ENCODE measurements at places on chromosomes 3 and 15.
A peak's percentile ranks its signal among the peaks of the same experiment; 100 is the strongest.

GRCh38 chr15:44554934-44555723, 18.2 kb downstream of the EIF3J start:
- no peak for DNase-seq

DNA sequence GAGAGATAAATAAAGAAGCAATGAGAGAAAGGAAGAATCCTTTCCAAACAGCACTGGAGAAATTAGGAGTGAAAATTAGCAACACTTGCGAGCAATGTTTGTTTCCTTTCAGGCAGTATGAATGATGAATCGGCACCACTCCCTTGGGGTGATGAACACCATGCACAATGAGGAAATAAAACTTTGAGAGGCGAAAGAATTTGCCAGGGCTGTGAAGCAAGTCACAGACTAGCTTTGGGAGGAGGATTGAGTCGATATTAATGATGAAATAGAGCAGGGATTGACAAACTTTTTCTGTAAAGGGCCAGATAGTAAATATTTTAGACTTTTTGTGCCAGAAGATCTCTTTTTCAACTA, 237.7 kb downstream of the AGBL1 start:
- DNase-seq = no peak

- no peak for DNase-seq
Observed at GRCh38 chr15:76217029-76217881, 94.0 kb downstream of the ETFA start.

DNA sequence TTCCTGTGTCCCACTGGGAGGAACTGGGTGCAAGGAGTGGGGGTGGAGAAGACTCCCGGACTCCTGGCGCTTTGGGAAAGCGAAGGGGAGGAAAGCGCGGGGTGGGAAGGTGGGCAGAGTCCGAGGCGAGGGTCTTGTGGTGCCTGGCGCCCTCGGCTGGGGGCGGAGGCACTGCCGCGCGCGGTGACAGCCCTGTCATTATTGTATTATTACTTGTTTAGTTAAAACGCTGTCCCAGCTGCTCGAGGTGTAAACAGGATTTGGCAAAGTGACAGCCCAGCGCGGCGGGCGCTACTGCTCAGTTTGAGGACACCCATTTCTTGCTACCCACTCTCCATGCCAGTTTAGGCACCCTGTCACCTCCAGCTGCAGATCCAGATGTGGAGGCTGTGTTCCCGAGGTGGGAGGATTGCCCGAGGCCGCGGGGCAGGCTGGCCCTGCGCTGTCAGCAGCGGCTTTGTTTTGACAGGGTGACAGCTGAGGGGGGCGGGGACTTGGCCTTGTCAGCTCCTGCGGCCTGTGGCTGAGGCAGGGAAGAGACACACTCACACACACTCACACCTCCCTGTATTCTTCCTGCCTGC, 1.0 kb downstream of the KAT2B start:
- peak; percentile 81 for DNase-seq

DNA sequence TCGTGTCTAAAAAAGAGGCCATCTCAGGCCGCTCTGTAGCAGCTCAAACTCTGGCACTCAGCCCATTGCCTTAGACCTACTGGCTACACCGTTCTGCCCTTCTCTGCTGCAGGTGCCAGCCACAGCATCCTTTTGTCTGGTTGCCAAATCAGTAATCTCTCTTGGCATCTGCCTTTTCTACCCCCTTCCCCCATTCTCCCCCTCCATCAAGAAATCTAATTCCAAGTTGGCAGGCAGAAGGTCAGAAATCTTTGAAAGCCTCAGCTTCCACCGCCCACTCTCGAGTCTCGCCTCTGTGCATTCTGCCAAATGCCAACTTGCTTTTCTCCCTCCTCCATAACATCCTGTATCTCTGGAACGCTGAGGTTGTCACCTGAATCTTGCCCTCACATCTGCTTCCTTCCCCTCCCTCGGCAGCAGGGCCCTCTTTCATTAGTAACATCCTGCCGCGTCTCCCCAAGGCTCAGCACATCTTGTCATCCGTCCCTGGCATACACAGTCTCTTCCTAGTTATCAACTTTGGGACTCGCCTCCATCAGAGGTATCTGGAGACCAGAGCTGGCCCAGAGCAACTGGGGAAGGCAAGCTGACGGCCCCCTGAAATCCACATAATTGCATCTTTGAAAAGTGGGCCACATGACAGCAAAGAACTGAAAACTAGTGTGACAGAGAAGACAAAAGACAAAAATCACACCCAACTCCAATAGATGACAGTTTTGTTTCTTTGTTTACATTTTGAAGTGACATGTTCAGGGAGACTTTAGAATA, 312.0 kb upstream of the CCDC54 start:
- no peak for DNase-seq

- DNase-seq = peak; percentile 6
Observed at GRCh38 chr3:153621953-153622352, 459.9 kb downstream of the RAP2B start.

GRCh38 chr15:72861354-72861910, 77.9 kb upstream of the ADPGK start:
- no peak for DNase-seq

- no peak for DNase-seq
Observed at GRCh38 chr3:49725906-49726681, 2.3 kb upstream of the GMPPB start.

GRCh38 chr3:36297195-36297594, 83.1 kb upstream of the STAC start:
- no peak for DNase-seq

- no peak for DNase-seq
Observed at GRCh38 chr15:57118013-57118799, 199.8 kb downstream of the TCF12 start.

DNA sequence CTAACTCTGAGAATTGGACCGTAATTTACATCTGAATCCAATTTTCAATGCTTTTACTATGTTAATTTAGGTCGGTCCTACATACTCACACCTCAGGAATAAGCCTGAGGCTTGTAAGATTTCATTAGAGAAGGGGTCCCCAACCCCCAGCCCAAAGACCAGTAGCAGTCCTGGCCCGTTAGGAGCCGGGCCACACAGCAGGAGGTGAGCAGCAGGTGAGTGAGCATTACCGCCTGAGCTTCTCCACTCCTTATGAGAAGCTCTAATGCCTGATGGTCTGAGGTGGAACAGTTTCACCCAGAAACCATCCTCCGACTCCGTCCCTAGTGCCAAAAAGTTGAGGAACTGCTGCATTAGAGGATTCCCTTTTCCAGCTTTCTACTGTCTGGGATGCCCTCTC, 757.3 kb downstream of the SI start:
- no peak for DNase-seq

DNA sequence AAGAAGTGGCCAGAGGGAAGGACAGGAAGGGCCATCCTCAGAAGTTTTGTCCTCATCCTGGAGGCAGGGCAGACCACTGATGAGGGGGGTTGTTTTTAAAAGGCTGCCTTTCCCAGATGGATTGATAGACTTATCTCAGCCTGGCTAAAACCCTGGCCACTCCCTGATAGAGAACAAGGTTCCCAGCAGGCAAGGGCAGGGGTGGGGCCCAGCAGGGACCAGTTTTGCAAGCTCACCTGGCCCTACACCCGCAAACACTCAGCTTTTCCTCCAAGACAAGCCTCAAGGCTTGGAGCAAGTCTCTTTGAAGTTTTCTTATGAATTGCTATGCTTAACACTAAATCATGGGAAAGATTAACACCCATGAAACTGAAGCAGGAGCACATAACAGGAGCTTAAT, 9.1 kb downstream of the LIPC start:
- no peak for DNase-seq

- DNase-seq = peak; percentile 89
Observed at GRCh38 chr3:183306798-183307671, 54.0 kb downstream of the B3GNT5 start.

GRCh38 chr3:178676942-178677790, 140.9 kb downstream of the KCNMB2 start:
- no peak for DNase-seq

DNA sequence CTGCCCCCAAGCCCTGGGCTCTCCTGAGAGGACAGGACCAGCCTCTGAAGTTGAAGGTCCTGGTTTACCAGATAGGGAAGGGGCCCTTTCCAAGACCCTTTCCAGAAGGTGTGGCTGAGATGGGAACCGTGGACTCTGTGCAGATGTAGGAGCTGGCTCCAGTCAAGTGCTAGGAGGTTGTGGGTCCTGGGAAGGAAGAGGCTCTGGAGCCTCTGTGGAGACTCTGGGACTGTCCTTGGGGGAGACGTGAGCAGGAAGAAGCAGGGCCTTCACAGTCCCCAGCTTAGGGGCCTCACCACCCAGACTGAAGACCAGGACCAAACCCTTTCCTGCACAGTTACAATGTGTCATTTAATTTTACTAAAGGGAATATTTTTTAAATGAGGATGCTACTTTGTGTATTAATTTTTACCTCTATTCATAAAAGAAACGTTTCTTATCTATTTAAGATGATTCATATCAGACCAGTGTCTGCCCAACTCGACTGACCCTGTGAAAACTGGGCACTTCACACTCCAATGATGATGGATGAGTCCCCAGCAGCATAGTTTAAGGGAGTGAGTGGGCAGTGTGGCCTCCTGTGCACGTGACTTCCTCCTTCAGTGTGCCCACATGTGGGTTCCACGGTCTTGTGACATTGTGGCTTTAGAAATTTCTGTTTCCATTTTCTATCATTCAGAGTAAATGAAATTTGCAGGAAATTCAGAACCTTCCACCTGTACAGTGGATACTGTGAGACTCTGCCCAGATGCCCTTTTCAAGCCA, 10.9 kb downstream of the CCR5AS start:
- peak; percentile 70 for DNase-seq

DNA sequence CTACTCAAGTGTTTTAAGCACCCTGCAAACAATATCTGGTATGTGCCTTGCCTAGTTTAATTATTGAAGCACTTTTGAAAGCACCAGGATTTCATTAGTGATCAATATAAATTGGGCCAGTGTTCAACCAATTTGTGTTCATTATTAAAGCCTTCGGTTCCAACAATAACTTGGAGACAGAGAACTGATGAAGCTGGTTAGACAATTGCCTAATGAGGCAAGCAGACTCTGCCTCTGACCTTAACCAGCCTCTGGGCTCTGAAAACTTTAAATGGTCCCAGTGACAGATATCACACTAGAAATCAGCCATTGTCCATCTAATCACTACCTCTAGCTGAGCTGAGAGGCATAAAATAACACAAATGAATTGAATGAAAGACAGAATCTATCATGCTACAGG, 139.9 kb upstream of the CNTN6 start:
- no peak for DNase-seq

GRCh38 chr15:38671675-38672254, 107.2 kb upstream of the RASGRP1 start:
- DNase-seq = no peak

- no peak for DNase-seq
Observed at GRCh38 chr15:91358405-91358804, 258.3 kb downstream of the SV2B start.

DNA sequence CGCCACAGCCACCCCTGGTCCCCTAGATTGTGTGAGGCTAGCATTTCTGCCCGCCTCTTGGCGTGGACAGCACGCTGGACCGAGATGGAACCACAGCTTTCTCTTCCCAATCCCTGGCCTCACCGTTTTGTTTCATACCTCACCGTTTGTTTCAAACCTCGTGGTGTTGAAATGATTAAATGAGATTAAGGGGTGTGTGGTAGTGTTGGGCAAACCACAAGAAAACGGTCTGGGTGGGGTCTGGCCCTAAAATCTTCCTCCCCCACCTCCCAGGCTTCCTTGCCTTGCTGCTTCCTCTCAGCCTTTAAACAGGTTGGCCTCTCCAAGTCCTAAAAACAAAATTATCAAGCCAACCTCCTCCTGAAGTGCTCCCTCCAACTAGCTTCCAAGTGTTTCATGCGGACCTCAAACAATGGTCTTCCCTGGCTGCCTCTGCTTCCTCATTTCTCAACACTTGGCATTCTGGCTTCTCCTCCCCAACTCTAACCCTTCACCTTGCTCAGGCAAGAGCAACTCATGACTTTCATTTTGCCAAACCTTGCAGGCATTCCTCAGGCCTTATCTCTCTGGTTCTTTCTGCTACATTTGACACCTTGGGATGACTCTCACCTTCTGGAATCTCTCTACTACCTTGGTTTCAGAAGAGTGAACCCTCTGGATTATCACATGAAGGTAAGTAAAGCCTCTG, 1.4 kb upstream of the ATP13A3 start:
- peak; percentile 90 for DNase-seq

GRCh38 chr3:102085431-102086176, 236.3 kb downstream of the NFKBIZ start:
- no peak for DNase-seq

DNA sequence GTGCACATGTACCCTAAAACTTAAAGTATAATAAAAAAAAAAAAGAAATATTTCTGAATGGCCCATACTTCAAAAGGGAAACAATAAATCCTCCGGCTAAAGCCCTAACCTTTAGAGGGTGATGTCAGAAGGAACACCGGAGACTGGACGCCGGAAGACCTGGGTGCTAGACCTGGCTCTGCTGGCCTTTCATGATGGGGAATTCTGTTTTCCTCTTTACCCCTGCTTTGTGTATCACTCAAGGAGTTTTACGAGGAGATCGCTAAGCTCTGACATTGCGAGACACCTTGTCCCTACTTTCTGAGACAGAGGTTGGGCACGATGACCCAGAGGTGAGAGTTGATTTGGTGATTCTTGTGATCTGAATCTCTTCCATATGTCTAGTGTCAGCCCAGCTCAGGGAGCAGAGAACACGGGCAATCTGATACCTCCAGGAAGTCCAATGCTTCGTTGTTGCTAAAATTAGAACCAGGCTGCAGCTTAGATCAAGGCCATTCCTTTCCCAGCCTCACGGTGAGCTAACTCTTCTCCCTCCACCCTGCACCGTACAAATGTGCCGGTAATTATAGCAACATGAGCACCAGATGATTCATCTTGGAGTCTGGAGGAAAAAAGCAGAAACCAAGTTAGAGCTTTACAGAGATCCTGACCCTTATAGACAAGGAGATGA, 42.0 kb upstream of the CFAP161 start:
- DNase-seq = no peak

DNA sequence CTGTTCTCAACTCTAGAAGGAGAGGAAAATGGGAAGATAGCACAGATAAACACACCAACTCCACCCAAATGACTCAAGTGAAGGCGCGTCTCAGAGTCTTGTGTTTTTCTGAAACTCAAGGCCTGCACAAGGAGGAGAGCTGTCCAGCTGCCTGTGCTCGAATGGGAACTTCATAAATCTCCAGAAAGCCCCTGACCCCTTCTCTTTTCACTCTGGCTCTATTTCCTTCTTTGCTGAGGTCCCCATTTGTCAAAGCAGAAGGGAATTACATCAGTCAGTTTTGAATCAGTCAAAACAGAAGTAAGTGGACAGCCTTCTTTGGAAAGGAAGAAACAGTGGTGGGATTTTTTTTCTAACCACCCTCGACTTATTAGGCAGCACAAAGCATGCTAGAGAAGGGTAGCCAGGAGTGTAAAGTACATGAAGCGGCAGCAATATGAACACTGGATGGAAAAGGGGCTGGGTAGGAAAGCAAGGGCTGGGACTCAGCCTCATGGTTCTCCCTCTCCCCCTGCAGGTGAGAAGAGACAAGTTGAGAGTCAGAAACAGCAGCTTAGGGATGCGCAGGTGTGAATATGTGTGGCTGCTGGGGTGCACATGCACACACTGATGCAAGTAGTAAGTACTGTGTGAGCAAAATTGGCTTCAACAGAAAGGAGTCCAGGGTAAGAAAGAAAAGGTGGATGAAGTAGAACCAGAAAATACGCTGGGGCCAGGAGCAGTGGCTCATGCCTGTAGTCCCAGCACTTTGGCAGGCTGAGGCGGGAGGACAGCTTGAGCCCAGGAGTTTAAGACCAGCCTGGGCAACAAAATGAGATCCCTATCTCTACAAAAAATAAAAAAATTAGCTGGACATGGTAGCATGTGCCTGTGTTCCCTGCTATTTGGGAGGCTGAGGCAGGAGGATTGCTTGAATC, 36.6 kb upstream of the MAGEF1 start:
- DNase-seq = peak; percentile 24
